ENCODE measurements at places on chromosomes 7 and 10.
A peak's percentile ranks its signal among the peaks of the same experiment; 100 is the strongest.

DNA sequence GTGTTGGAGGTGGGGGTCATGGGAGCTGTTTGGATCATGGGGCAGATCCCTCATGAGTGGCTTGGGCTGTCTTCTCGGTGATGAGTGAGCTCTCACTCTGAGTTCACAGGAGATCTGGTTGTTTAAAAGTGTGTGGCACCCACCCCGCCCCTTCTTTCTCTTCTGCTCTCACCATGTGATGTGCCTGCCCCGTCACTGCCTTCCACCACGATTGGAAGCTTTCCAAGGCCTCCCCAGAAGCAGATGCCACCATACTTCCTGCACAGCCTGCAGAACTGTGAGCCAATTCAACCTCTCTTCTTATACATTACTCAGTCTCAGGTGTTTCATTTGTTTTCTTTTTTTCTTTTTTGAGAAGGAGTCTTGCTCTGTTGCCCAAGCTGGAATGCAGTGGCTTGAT, 170.0 kb downstream of the PTPN20 start:
- no peak overlapping the region for H3K27ac ChIP-seq
- DNase-seq, result no peak
- H3K4me1 ChIP-seq, result no peaks in the 10 kb centered on the region
- H3K4me3 ChIP-seq, result no peak overlapping the region

- H3K27ac ChIP-seq, result no peak overlapping the region
- DNase-seq, result no peak
- no peaks in the 10 kb centered on the region for H3K36me3 ChIP-seq
- no peaks in the 10 kb centered on the region for H3K4me1 ChIP-seq
- H3K4me3 ChIP-seq, result no peak overlapping the region
- no peaks in the 10 kb centered on the region for H3K27me3 ChIP-seq
These were observed 35.3 kb downstream of the COG5 start for GRCh38 chr7:107528461-107528860.

- peaks cover 36% of the 10 kb centered on the region for H3K27me3 ChIP-seq
- DNase-seq, result peak; percentile 69
- no peak overlapping the region for H3K27ac ChIP-seq
- no peaks in the 10 kb centered on the region for H3K36me3 ChIP-seq
- H3K4me3 ChIP-seq, result peak overlapping the region; percentile 72
These were observed 666 bp downstream of the SMKR1 start for GRCh38 chr7:129502708-129503685.

GRCh38 chr7:141272417-141272816, 198.6 kb downstream of the TMEM178B start:
- no peaks in the 10 kb centered on the region for H3K36me3 ChIP-seq
- H3K4me1 ChIP-seq, result no peaks in the 10 kb centered on the region
- peak; percentile 47 for DNase-seq
- no peak overlapping the region for H3K27ac ChIP-seq
- no peak overlapping the region for H3K4me3 ChIP-seq

DNA sequence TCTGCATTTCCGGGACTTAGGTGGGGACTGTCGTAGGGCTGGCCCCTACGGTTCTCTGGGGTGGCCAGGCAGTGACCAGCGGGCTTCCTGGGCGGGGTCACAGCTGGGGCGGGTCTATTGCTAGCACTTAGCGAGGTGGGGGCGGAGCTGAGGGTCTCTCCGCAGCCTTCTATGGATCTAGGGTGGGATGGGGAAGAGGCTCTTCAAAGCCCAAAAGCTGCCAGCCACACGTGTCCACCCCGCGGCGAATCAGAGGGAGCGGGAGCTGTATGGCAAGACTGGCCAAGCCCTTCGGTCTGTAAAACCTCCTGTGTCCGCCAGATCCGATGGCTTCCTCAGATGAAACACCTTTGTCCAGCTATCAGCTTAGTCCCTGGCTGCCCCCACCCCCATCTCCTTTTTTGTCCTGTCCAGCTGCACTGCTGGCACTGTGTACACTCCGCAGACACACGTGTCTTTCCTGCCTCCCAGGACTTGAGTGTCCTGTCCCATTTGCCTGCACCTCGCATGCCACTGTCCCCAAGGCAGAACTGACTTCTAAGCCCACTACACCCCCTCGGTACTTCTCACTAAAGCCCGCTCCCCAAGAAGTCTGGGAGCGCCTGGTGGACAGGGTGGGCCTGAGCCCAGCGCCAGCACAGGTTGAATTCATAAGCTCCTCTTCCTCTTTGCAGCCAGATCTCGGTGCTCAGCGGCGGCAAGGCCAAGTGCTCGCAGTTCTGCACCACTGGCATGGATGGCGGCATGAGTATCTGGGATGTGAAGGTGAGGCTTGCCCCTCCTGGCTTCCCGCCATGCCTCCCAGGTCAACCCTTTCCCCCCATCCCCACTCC, 14.8 kb downstream of the PDAP1 start:
- H3K4me1 ChIP-seq, result peaks cover 5% of the 10 kb centered on the region
- peak; percentile 94 for DNase-seq
- no peaks in the 10 kb centered on the region for H3K27me3 ChIP-seq
- H3K36me3 ChIP-seq, result peaks cover 8% of the 10 kb centered on the region

GRCh38 chr7:31123321-31123720, 71.2 kb downstream of the ADCYAP1R1 start:
- H3K4me3 ChIP-seq, result no peak overlapping the region
- no peak overlapping the region for H3K27ac ChIP-seq
- H3K4me1 ChIP-seq, result peaks cover 7% of the 10 kb centered on the region

DNA sequence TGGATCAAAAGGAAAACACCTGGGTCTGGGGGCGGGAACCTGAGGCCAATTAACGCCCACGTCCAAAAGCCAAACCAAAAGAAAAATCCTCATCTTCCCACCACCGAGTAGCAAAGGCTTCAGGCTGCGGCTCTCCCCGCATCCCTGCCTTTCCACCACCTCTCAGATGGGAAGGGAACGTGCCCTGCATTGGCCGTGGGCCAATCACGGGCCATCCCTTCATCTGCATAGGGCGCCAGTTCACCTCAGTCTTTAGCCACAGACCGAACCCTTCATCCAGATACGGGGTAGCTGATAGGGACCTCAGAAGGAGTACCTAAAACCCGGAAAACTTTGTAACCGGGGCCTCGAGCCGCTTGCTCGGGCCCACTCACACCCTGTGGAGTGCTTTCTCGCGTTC, 626 bp downstream of the PRPF18 start:
- H3K36me3 ChIP-seq, result no peaks in the 10 kb centered on the region
- H3K4me1 ChIP-seq, result no peaks in the 10 kb centered on the region
- no peaks in the 10 kb centered on the region for H3K27me3 ChIP-seq
- peak; percentile 60 for DNase-seq
- H3K27ac ChIP-seq, result no peak overlapping the region
- H3K4me3 ChIP-seq, result peak overlapping the region; percentile 90

- peaks cover 27% of the 10 kb centered on the region for H3K36me3 ChIP-seq
- DNase-seq, result no peak
- no peak overlapping the region for H3K4me3 ChIP-seq
- H3K27me3 ChIP-seq, result no peaks in the 10 kb centered on the region
These were observed 43.4 kb downstream of the C7orf25 start for GRCh38 chr7:42868480-42868879.

Measured in GM23338 (cell line).